Right lobe of liver (tissue), 6 donors: ENCODE measurements at places on chromosomes 5 and 9. TPM values are rescaled to one million over a fixed set of nuclear protein-coding genes. Genes with fewer than 3 reads are reported as not detected.

Gene FYB1
- 8.2 TPM for total RNA-seq

Gene MVB12B
- total RNA-seq: 16.1 TPM

Gene TMEM215
- not detected for total RNA-seq

Gene ADAMTSL2
- total RNA-seq: 9.9 TPM
